Mucosa of descending colon (tissue), 3 donors: ENCODE measurements at places on chromosomes 7 and 10. TPM values are rescaled to one million over a fixed set of nuclear protein-coding genes. Genes with fewer than 3 reads are reported as not detected.

ZNF789 gene
- 25.4 TPM for total RNA-seq

XPNPEP1 gene
- total RNA-seq = 66.6 TPM

FGL2 gene
- total RNA-seq = 21.3 TPM

LLCFC1 gene
- total RNA-seq = not detected
